Stimulated activated CD4-positive, alpha-beta T cell treated with anti-CD3 and anti-CD28 coated beads, Interleukin-1b, Interleukin-23, amount 100 ng/mL, for 1 hour (primary cell): ENCODE measurements at places on chromosomes 12 and 14.

GRCh38 chr12:54861927-54862326, 7.6 kb downstream of the MUCL1 start:
- DNase-seq, result no peak

DNA sequence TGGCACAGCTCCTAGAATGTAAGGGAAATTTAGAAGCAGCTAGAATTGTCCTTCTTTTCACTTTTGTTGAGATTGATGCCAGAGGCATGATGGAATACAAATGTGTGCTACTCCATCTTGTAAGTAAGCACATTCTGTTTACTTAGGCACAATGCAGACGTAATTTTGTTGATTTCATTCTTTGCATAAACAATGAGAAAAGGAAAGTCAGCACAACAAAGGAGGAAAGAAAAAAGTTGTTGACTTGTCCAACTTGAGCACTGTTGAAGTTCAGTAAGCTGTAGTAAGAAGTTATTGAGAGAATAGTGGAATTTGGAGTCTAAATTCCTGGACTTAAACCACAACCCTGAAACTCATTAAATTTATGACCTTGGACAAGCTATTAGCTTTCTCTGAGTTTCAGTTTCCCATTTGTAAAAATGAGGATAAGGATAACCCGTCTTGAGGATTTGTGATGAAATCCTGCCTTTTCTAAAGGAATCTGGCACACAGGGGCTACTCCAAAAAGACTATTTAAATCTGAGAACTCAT, 19.4 kb upstream of the CNTN1 start:
- no peak for DNase-seq

DNA sequence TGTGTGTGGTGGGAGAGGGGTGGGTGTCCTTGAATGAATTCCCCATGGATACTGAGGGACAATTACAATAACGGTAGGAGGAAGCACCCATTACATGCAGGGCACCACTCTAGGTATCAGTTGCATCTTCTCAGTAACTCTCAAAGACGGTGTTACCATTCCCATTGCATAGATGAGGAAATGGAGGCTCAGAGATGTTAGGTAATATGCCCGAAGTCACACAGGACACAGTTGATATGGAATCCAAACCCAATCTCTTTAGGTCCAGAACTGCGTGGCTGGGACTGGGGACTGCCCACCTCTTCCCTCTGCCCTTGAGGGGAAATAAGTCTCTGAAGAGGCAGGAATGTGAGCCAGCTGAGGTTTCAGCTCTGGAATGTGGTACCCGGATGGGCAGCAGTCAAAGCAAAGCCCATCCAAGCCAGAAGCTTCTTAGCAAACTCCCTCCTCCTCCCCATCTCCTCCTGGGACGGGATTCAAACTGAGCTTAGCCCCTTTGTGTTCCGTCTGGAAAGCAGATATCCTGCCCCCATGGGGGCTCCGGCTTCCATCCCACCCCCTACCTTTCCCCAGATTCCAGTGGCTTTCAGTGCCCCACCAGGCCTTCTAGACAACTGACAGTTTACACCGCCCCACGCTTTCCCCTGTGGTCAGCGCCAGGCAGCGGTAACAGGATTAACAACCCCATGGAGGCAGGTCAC, 187.5 kb downstream of the RBM19 start:
- no peak for DNase-seq

- DNase-seq, result no peak
Observed at GRCh38 chr12:56086096-56086495, 6.1 kb downstream of the ERBB3 start.

- DNase-seq, result no peak
Observed at GRCh38 chr12:30965613-30965985, 39.1 kb downstream of the TSPAN11 start.

GRCh38 chr14:30698463-30698862, 76.3 kb downstream of the SCFD1 start:
- no peak for DNase-seq

- DNase-seq, result peak; percentile 47
Observed at GRCh38 chr12:64610079-64610659, at the start of gene RASSF3. RASSF3 (plus strand) TSS chr12:64610495; CDS start chr12:64610633, 138 bp downstream.

- DNase-seq, result no peak
Observed at GRCh38 chr12:21416511-21417121, 20.8 kb upstream of the PYROXD1 start.

DNA sequence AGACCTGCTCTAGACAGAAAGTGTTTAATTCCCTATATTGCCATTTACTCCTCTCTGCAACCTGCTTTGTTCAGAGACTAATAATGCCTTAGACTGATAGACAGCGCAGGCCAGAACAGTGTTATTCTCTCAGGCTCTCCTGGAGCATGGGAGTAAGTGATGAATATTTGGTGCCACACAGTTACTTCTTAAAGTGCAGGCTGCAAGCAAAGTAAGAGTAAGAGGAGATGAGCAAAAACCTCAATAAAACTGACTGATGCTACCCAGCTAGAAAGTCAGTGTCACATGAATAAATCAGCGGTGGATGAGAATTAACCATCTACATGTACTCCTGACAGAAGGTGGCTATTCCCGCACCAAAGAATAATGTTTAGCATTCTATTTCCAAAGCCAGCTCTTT, 9.9 kb downstream of the TRIM9 start:
- DNase-seq, result no peak

DNA sequence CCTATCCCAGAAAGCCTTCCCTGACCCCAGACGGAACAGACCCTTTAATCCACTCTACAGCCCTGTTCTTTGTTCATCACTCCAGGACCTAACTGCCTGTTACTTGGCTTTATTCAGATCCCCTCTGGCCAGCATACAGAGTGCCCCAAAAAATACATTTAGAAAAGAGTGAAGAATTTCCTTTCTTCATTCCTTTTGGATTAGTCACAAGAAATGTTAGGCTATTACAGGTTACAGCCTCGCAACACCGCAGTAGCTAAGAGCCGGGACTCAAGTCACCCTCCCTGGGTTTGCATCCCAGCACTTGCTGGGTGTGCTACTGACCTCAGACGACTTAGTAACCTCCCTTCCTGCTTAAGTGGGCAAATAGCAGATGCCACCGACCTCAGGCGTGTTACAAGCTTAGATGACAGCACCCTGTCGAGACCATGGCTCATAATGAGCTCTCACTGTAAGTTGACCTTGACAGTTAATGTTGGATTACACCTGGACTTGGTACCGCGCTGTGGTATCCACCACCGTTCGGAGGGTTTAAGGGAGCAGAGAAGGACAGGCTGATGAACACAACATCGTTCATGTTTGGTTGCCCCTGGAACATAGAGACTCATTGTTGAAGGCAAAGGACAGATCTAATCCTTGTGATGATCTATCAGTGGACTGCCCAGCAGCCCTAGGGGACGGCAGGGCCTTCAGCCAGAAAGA, 12.9 kb downstream of the GLRX5 start:
- DNase-seq, result no peak

GRCh38 chr12:52243259-52243855, 10.3 kb downstream of the KRT7 start:
- DNase-seq, result no peak

DNA sequence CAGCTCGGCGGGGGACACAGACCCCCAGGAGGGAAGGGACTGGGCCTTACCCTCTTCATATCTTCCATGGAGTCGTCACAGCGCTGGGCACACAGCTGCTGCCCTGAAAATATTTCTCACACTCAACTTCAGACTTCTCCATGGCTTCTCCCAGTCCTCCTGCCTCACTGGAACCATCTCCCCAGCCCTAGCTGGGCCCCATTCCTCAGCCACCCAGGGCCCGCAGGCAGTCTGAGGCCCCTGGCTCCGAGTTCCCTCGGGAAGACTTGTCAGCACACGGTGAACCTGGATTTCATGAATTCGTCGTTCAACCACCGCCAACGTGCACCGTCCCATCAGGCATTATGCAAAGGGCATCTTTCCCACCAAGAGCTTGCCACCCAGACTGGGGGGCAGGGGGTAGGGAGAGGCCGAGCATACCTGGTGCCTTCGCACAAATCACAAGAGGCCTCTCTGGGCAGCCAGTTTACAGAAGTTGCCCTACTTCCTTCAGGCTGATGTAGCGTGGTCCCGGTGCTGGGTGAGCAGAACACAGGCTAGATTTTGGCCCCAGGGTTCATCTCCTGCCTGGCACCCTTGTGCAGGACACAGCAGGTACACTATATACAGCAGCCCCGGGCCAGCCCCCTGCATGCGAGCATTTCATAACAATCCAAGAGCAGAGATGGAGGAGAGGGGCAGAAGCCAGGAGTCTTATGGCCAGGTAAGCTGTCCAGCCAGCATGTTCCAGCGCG, 44.2 kb downstream of the LTBP2 start:
- no peak for DNase-seq

DNA sequence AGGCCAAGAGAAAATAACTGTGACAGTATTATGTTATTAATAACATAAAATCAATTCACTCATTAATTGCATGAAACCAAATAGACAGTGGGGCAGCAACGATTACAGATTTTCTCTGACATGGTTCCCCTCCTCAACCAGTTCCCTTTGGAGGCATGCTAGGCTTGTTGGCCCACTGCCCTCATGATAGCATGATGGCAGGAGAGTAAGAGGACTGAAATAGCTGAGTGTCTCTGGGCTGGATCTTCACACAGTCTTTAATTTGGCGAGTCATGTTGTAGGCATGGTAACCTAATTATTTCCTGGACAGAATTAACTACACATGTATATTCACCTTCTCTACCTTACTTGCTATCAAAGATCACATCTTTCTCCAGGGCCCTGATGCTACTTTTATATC, 266.2 kb upstream of the PELI2 start:
- no peak for DNase-seq

DNA sequence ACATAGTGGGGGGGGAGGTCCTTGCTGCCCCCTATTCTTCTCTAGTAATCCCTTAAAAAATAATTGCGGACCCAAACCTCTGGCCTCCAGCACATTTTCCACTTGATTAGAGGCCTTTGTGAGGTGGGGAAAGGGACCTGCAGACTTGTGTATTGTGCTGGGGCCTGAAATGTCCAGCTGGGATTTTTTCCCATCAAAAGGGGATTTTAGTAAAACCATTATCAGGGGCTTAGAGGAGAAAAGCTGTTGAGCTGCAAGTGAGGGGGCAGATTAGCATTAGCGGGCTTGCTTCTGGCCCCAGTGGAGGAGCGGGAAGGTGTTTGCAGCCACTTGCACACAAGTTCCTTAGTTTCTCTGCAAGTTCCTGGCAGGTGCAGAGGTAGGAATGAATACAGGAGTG, 13.9 kb downstream of the FBXL14 start:
- DNase-seq, result no peak

DNA sequence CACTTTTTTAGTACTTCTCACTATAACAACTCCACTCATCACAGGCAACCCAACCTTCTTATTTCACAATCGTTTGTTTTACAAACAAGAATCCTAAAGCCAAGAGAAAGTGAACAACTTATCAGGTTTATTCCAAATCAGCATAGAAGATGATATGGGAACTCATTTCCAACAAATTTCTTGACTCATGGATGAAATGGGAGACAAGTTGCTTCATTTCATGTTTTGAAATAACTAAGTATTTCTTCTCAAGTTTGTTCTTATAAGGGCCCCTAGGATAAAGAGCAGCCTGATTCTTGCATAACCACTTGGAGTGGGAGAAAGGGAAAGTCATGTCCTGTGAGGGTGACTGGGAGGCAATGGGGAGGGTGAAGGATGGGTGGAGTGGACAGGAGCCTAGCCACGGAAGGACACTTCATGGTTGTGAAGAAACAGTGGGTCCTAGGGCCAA, 168.3 kb downstream of the DUSP6 start:
- no peak for DNase-seq

DNA sequence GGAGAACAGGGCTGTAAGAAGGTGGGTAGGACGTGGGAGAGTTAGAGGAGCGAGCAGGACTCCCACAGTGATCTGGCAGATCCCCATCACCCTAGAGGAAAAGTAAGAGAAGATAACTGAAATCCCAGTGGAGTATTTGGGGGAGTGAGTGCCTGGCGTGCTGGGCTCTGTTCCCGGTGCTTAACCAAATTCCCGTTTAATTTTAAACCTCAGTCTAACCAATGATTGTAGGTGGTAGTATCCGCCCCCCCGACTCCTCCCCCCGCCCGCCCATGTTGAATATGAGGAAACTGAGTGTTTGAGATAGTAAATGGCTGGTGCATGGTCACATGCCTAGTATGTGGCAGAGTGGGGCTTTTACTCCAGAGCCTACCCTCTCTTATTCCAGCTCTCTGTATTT, 1.2 kb downstream of the TARBP2 start:
- no peak for DNase-seq

DNA sequence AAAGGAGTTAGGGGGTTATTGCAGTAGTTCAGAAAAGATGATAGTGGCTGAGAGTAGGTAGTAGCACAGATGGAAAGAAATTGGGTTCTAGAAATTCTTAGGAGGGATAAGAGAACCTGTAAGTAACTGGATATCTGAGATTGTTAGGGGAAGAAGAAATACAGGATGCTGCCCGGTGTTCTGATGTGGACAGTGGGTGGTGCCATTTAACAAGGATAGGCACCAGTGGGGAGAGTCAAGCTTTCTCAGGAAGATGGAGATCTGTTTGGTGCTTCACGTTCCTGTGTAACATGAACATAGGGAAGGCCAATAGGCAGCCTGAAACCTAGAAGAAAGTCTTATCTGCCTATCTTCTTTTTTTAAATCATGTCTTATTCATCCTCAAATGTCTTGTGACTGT, 245.9 kb downstream of the NPAS3 start:
- DNase-seq, result no peak

GRCh38 chr12:130522244-130522834, 184.7 kb downstream of the PIWIL1 start:
- no peak for DNase-seq

- DNase-seq, result no peak
Observed at GRCh38 chr12:48982397-48983080, 4.4 kb downstream of the WNT1 start.

- DNase-seq, result no peak
Observed at GRCh38 chr14:80215756-80216581, 4.7 kb upstream of the DIO2 start.

DNA sequence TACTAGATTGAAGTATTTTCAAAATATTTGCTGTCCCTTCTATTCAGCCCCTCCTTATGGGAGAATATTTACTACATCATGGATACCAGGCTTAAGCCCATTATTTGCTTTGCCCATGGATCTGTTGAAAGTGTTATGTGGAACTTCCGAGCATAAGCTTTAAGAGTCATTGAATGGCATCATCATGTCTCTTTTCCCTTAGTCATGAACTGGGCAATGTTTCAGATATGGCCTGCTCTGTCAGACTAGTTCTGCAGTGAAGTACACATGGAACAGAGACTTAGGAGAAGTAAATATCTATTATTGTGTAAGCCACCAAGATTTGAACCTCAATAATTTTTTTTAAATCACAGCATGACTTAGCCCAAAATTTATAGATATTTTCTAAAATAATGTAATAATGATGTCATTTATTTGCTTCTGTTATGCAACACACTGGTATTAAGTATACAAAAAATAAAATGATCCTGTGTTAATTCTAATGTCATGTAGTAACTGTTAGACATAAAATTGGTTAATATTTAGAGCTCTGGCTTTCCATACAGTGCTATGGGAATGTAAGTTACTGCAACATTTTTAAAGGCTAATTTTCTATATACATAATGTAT, 1097.3 kb downstream of the SLC16A7 start:
- no peak for DNase-seq

- DNase-seq, result no peak
Observed at GRCh38 chr12:14619741-14620501, 52.2 kb upstream of the PLBD1 start.
